ENCODE measurements at places on chromosomes 5 and 9.

- no peaks in the 10 kb centered on the region for H3K4me1 ChIP-seq
- H3K27me3 ChIP-seq = no peaks in the 10 kb centered on the region
- no peak overlapping the region for H3K27ac ChIP-seq
Measured at GRCh38 chr9:109385499-109385898, 64.6 kb upstream of the EPB41L4B start.

- H3K36me3 ChIP-seq = no peaks in the 10 kb centered on the region
- no peak for DNase-seq
- no peak overlapping the region for H3K4me3 ChIP-seq
- H3K27ac ChIP-seq = no peak overlapping the region
- no peaks in the 10 kb centered on the region for H3K27me3 ChIP-seq
- H3K4me1 ChIP-seq = no peaks in the 10 kb centered on the region
Measured at GRCh38 chr5:94777056-94777880, 158.8 kb downstream of the SLF1 start.

DNA sequence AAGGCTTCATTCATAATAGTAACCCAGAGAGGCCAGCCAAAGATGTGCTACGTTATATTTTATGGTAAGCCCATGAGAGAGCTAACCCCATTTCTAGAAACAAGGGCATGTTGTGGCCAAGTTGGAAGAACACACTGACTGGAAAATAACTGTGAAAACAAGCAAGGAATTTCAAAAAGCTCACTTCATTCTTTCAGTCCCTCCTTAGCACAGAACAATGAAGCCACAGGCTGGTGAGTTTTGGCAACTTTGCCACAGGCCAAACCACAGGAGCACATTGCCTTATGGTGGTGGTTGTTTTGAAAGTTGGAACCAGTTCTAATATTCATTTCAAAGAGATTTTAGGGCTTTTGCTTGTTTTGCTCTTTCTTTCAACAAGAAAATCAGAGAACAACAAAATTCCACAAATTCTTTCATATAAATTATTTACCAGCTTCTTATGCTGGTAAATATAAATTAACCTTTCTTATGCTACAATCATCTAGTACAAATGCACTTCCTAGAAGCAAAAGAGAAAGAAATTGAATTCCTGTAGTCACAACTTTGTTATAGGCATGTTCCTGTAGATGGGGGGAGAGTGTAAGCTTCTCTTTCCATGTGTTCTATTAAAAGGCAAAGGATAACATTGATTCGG is 225.4 kb upstream of the RFX3 start:
- peak overlapping the region; percentile 45 for H3K27ac ChIP-seq
- no peaks in the 10 kb centered on the region for H3K36me3 ChIP-seq
- no peak overlapping the region for H3K4me3 ChIP-seq

GRCh38 chr9:37889536-37889935 is 14.4 kb downstream of the SLC25A51 start:
- DNase-seq = no peak
- H3K4me1 ChIP-seq = no peaks in the 10 kb centered on the region
- no peak overlapping the region for H3K4me3 ChIP-seq
- no peak overlapping the region for H3K27ac ChIP-seq

DNA sequence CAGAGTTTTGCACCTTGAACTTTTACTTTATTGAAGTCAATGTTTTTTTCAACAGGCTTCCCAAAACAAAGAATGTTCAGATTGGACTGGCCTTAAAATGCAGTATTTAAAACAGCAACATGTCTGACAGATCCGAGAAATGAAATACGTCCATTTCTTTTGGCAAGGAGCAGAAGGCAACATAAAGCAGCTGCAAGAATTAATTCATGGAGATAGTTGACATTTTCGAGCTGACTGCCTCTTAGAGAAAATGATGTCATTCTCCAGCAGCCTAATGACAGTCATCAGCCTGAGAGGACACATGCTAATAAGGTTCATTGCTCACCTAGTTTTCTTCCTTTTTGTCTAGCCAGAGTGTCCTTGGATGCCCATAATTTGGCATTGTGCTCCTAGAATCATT is 232.2 kb upstream of the SEMA6A start:
- no peaks in the 10 kb centered on the region for H3K4me1 ChIP-seq
- no peak overlapping the region for H3K4me3 ChIP-seq
- no peaks in the 10 kb centered on the region for H3K27me3 ChIP-seq

GRCh38 chr9:77977210-77977611 is 54.4 kb downstream of the GNAQ start:
- H3K27me3 ChIP-seq = no peaks in the 10 kb centered on the region
- H3K36me3 ChIP-seq = no peaks in the 10 kb centered on the region
- peak; percentile 68 for DNase-seq
- no peak overlapping the region for H3K4me3 ChIP-seq
- H3K27ac ChIP-seq = no peak overlapping the region
- H3K4me1 ChIP-seq = peaks cover 16% of the 10 kb centered on the region

- H3K27me3 ChIP-seq = no peaks in the 10 kb centered on the region
- H3K36me3 ChIP-seq = no peaks in the 10 kb centered on the region
- H3K27ac ChIP-seq = no peak overlapping the region
- DNase-seq = no peak
- H3K4me1 ChIP-seq = no peaks in the 10 kb centered on the region
Measured at GRCh38 chr9:132802121-132802795, 75.8 kb downstream of the AK8 start.

GRCh38 chr5:1670351-1670750 is 129.3 kb downstream of the MRPL36 start:
- DNase-seq = no peak
- H3K4me1 ChIP-seq = peaks cover 3% of the 10 kb centered on the region
- H3K36me3 ChIP-seq = no peaks in the 10 kb centered on the region
- no peak overlapping the region for H3K4me3 ChIP-seq
- no peak overlapping the region for H3K27ac ChIP-seq
- peaks cover 5% of the 10 kb centered on the region for H3K27me3 ChIP-seq

Data from ascending aorta (tissue), 2 donors.